Smooth muscle cell of the brain vasculature (primary cell): ENCODE measurements at places on chromosomes 5 and 9.

DNA sequence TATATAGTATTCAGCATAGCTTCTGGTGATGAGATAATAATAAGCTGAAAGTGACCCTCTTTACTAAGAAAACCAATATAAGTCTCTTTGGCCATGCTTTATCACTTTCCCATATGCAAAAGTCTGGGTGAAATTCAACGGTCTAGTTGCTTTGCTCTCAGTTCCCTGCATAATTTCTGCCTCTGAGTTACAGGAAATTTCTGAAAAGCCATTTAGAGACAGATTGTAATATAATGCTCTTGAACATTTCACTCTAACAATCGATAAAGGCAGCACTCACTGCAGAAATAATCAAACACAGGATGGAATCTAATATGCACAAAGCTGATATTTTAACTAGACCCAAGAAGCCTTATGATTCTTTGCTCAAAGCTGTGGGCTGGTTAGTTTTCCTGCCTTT, 100.1 kb upstream of the LIFR start:
- no peak for DNase-seq

DNA sequence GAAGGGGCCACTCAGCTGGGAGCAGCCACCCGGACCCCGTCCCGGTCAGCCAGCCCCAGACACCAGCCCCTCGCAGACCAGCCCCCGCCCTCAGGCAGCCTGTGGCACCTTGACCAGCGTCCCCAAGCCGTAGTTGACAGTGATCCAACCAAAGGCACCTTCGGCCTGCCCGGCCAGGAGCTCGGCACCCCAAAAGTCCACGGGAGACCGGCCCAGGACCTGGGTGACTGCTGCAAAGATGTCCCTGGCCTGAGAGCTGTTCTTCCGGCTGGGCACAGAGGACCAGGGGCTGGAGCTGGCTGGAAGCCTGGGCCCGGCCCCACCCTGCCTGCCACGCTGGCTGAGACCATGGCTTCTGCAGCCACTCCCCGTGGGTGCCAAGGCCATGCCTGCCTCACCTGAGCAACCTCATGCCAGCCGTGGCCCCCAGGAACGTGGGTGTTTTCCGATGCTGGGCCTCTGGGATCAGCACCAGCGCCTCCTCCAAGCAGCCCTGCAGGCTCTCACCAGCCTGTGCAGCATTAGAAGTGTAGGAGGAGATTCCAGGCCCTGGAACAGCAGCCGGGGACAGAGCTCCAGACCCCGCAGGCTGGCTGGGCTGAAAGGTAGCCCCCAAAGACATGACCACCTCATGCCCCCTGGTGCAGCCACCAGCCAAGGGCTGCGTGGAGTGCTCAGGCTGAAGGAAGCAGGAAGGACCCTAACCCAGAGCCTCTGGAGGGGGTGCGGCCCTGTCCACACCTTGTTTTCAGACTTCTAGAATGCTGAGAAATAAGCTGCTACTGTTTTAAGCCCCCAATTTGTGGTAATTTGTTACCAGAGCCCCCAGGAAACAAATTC, 4.2 kb downstream of the ENTPD8 start:
- DNase-seq = no peak

- no peak for DNase-seq
Measured at GRCh38 chr9:8188723-8189407, 389.3 kb upstream of the DMAC1 start.

- no peak for DNase-seq
Measured at GRCh38 chr5:73823508-73823925, 197.5 kb downstream of the ARHGEF28 start.

DNA sequence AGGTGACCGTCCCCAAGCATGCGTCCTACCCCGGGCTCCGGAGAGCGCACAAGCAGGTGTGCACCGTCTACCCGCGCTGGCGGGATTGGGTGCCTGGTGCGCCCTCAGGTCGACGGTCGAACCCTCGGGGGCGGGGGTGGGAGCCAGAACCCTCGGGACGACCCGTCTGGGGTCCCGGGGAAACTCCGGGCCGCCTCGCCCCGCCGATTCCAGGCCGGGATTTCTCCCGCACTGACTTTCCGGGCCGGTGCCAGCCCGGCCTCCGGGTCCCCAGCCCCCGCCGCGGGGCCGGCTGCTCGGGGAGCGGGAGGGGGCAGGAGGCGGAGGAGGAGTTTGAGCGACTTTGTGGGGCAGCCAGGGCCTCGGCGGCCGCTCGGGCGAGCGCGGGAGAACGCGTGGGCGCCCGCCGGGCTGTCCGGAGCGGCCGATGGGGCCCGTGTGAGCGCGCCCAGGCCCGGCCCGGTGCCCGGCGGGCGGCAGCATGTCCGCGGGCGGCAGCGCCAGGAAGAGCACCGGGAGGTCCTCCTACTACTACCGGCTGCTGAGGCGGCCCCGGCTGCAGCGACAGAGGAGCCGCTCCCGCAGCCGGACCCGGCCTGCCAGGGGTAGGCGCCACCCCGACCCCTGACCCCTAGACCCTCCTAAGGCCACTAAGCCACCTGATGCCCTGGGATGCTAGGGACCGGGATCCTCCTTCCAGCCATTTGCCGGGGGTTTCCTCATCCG, at the start of gene DAB2IP:
DAB2IP (plus strand) TSS at position 340 of the 726 bp plus-strand sequence; CDS start at position 482, 142 bp downstream.
- no peak for DNase-seq

- peak; percentile 68 for DNase-seq
Measured at GRCh38 chr5:168712280-168712924, 133.2 kb upstream of the PANK3 start.

GRCh38 chr9:94160594-94161501, 76.6 kb downstream of the PTPDC1 start:
- no peak for DNase-seq

DNA sequence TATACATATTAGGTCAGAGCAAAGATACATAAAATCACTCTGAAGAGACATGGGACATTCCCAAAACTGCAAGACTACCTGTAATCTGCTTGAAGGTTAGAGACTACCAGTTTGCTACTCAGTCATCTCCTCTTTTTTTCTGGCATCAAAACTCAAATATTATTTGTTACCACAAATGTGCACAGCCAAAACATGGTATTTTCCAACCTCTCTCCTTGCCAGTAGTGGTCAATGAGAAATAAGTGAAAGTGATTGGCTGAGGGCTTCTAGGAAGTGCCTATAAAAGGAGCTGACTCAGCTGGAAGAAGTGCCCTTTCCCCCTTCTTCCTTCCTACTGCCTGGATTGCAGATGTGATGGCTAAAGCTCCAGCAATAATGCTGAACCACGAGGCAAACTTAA, 13.8 kb downstream of the GZMK start:
- DNase-seq = no peak

DNA sequence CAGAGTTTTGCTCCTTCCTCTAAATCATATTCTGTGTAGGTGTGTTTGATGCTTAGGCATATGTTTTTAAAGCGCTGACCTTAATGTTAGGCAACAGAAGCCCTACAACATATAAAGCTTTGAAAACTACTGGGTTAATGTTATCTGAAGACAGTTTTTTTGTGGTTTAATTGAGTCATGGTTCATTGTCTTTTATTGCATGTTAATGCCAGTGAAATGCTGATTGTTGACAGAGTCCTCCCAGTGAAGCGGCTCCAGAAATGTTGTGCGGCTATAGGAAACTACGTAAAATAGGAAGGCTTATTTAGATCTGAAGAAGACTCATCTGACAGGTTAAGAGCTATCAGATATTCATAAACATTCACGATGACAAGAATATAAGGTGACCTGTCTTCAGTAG, 424.6 kb downstream of the CCDC171 start:
- DNase-seq = no peak

- DNase-seq = no peak
Measured at GRCh38 chr5:96254980-96255691, 177.9 kb downstream of the PCSK1 start.

- no peak for DNase-seq
Measured at GRCh38 chr5:136192526-136193321, at the start of gene SMIM32. TSS of gene SMIM32 (minus strand) at chr5:136193162. CDS start at chr5:136192524, 638 bp downstream.

DNA sequence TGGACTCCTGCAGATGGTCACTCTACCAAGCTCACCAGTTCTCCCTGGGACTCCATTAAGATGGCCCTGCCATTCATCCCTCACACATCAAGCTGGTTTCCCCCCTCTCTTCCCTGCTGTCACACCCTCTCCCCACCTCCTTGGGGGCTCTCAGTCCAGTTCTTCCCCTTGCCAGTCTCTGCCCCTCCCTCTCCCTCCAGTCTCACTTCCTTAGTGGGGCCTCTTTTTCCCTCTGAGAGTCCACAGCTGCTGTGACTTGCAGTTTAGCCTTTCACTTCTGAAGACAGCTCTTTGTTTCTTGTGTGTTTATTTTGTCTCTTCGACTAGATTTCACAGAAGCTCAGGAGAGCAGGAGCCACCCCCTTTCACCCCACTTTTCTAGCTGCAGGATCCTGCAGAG, 10.5 kb downstream of the DOCK2 start:
- DNase-seq = no peak

- no peak for DNase-seq
Measured at GRCh38 chr9:128702949-128703615, 779 bp downstream of the PKN3 start.

- no peak for DNase-seq
Measured at GRCh38 chr9:119003201-119003611, 366.0 kb downstream of the BRINP1 start.

DNA sequence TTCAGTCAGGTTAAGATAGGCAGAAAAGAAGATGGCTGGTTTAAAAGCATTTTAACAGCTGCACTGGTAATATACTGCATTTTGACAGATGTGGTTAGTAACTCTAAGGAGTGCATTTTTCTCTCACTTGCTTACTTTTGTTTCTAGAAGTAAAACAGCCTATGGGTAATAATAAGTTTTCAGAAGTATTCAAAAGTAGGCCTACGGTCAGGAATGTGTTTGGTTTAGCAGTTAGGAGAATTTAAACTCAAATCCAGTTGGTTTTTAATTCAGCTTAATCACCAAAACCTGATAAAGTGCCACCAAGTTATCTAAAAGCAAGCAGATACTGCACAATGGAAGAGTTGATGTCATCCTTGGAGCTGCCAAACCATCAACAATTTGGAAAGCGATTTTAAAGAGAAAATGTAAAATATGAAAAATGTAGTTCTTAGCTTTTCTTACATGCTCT, 160.3 kb downstream of the ARSB start:
- no peak for DNase-seq

DNA sequence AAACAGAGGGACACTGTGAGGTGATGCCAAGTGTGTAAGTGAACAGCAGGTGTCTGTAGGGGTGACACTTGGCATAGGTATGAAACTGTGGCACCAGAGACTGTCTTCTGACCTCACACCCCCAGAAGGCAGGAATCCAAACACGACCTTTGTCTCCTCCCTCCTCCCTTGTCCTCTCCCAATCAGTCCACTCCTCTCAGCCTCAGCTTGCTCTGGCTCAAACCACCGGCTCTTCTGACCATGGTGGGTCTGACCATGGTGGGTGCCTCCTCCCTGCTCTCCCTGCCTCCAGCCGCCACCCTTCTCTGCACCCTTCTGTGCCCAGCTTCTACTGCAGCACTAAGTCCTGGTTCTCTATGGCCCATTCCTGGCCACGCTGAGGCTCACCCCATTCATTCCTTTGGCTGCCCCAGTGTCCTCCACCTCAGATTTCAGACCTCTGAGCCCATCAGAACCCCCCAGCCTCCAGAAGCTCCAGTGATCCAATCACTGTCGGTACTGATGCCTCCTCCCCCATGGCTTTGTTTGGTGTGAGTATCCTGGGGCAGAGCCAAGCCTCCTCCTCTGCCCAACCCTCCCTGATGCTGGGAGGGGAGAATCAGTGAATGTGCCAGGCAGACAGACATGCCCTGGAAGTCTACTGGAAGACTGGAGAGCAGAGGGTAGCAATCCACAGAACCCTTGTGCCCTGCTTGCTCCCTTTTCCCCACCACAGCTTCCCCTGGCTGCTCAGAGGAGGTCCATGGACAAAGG, 1.7 kb upstream of the ARID3C start:
- DNase-seq = no peak

- DNase-seq = no peak
Measured at GRCh38 chr5:123873846-123874245, 361.9 kb downstream of the CSNK1G3 start.

DNA sequence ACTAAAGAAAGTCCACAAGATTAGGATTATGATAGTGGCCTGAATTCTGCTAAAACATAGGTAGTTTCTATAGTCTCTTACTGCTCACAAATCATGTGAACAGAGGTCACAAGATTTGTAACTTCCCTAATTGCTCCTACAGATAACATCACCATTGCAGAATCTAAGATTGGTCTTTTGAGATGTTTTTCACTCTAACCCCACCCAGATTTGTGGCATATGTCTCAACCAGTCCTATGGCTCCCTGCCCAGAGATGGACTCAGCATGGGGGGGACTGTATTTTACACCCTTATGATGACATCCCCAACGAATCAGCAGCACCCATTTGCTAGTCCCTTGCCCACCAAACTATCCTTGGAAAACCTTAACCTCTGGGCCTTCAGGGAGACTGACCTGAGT, 1046.2 kb downstream of the CDH12 start:
- no peak for DNase-seq

DNA sequence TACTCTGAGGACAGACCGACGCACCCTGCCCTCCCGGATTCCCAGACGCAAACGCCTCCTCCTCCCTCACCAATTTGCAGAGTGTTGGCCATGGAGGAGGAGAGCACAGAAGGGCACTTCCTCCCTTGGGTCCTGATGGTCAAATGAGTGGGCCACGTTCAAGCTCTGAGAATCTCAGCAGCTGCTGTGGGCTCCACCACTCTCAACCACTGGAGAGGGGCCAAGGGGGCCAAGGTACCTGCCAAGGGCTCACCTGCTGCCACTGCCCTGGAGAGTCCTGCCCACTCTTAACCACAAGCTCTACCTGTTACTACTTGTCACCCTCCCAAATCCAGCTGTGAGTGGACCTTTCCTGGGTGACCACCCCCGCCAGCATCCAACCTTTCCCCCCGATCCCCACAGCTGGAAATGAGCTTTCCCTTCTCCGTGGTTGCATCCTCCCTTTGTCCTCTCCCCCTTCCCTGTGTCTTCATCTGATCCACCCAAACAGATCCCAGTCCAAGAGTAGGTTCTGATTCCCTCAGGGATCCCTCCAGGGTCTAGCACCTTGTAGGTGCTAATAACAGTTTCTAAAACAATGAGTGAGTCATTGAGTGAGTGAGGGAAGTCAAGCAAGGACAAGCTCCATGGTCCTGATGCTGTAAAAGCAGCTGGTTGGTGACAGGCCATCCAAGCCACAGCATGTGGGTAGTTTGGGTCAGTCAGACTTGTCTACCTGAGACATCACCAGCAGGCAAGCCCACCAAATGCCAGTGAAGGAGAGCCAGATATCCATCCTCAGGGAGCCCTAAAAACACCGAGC, 69.7 kb downstream of the FAM114A2 start:
- DNase-seq = no peak

DNA sequence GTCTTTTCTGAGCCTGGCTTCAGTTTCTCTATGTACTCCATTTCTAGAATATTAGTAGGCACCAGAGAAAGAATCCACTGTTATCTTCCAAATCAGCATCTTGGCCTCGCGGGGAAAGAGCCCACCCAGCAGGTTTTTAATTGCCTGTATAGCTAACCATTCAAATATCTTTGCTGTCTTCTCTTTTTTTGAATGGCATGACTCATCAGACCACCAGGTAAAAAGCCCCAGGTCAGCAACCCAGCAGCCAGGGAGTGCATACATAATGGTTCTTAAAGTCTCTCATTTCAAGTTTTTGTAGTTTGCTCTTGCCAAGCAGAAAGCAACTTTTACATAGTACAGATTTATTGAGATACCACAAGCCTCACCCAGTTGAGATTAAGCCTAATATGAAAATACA, 50.7 kb downstream of the TMEM167A start:
- no peak for DNase-seq
